AML-193 (cell line): ENCODE measurements at places on chromosomes 3 and 15.

DNA sequence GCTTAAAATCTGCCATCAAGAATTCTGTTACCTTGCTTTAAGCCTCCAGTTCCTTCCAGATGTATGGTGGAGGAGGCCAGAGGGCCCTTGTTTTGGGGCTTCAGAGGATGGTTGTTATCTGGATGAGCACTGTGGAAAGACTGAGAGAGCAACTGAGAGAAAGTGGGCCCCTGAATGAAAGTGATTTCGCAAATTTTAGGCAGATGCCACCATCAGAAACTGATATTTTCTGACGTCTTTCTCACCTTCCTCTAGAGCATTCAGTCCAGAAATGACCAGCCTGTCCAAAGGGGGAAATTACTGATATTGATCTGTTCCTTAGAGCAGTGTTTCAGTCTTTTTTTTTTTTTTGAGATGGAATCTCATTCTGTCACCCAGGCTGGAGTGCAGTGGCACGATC, 13.4 kb downstream of the B3GNT5 start:
- DNase-seq = no peak

DNA sequence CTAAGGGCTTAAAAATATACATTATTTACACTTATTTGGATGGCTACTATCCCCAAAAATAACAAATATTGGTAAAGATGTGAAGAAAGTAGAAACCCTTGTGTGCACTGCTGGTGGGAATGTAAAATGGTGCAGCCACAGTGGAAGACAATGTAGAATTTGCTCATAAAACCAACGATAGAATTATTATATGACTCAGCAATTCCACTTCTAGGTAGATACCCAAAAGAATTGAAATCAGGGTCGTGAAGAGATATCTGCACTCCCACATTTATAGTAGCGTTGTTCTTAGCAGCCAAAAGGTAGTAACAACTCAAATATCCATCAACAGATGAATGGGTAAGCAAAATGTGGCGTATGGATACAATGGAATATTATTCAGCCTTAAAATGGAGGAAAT, 181.6 kb upstream of the UBE3A start:
- DNase-seq = no peak

GRCh38 chr3:62178739-62179600, 194.4 kb downstream of the FEZF2 start:
- no peak for DNase-seq

GRCh38 chr15:27847775-27848710, 251.1 kb downstream of the OCA2 start:
- no peak for DNase-seq

- DNase-seq = no peak
These were observed 37.8 kb downstream of the CD47 start for GRCh38 chr3:108053067-108053466.

DNA sequence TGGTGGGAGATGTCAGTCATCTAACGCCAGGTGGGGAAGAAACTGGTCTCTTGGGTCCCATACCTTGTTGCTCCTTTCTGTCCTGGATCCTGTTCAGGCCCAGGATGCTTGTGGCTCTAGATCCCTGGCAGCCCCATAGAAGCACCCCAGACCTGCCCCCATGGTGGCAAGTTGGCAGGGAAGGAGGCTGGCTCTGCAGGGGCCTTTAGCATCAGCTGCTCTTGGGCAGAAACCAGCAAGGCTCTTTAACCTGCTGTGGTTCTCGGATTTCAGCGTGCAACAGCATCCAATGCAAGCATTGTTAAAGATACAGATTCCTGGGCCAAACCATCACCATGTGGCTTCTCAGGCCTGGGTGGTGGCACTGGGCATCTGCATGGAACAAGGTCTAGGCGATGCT, 75.8 kb downstream of the SNRK start:
- DNase-seq = no peak

DNA sequence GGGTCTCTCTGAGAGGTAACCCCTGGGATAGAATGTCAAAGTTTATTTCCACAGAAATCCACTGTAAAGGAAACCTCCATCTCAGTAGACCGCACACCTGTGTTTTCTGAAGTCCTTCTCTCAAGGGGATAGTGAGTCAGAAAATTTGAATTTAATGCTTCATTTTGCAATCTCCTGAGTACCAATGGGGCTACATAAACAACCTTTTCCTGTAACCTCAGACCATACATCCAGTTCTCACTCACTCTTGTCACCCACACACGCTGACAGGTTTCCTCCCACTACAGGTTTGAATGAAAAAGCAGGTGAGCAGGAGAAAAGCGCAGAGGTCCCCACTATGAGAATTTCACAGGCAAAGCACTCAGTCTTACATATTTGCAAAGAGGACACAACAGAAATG, 165.3 kb upstream of the MCTP2 start:
- no peak for DNase-seq

DNA sequence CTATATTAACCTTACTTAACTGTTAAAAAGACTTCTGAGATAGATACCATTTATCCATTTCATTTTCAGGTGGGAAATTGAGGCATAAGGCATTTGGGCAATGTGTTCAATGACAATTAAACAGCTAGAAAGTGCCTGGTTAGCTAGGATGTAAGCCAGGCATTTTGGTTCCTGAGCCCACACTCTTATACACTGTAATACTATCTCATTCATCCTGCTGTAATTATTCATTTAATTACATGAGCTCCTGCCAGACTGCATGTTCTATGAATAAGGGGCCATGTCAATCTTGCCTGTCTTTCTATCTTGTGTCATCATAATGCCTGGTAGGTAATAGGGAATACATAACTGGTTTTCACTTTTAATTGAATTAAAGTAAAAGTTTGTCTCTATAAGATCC, 74.0 kb downstream of the RBMS3 start:
- DNase-seq = no peak

DNA sequence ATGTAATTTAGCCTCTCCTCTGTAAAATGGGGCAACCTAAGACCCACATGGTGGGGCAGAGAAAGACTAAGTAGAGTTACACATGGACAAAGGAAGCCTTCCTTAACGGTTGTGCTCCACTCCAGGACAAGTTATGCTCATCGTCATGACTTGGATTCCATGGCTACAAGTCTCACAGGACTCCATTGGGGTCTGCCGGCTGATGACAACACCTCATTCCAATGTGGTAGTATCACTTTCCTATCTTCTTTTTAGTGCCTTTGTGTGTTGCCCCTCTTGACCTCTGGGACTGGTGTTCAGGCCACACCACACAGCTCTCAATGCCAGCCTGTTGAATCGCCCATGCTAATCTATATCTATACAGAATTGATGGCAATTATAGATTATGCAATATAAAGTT, 181.3 kb upstream of the WNT5A start:
- no peak for DNase-seq

DNA sequence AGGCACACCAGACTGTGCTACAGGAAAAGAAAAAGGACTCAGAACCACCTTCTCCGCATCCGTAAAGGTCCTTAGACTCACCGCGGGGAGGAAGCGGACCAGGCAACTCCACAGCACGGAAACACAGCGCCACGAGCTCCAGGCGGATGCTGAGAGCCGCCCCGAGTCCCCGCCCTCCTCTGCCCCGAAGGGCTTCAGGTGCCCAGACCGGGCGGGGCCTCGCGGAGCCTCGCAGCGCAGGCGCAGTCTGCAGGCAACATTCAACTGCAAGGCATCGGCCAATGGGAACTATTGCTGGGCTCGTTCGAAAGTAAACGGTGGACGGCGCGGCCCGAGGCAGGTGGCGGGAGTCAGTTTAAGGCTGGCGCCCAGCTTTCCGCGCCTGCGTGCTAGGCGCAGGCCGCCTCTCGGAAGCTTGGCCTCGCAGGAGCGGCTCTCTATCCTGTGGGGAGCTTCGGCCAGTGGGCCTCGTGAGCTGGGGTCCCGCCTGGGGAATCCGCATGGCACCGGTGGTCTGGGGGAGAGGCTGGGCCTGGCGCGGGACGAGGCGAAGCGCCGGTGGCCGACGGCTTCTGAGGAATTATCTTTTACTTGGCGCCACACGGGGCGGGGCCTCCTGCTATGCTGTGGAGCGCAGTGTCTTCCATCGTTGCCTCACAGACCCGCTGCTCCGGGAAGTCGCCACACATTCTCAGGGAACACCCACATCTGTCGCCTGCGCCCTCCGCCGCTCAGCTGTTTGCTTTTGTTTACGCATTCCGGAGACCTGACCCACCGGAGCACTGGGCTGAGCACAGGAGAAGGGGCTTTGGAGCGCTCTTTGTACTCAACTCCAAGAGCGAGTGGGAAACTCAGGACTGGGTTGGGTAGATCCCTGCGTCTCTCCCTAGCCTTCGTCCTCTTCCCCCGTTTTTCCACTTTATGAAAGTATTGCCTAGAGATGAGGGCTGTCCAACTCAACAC, at the start of gene TRIM59:
Gene TRIM59 (minus strand): TSS at position 151 of the 963 bp plus-strand sequence. CDS start 10,603 bp downstream, outside the sequence.
- DNase-seq = no peak

DNA sequence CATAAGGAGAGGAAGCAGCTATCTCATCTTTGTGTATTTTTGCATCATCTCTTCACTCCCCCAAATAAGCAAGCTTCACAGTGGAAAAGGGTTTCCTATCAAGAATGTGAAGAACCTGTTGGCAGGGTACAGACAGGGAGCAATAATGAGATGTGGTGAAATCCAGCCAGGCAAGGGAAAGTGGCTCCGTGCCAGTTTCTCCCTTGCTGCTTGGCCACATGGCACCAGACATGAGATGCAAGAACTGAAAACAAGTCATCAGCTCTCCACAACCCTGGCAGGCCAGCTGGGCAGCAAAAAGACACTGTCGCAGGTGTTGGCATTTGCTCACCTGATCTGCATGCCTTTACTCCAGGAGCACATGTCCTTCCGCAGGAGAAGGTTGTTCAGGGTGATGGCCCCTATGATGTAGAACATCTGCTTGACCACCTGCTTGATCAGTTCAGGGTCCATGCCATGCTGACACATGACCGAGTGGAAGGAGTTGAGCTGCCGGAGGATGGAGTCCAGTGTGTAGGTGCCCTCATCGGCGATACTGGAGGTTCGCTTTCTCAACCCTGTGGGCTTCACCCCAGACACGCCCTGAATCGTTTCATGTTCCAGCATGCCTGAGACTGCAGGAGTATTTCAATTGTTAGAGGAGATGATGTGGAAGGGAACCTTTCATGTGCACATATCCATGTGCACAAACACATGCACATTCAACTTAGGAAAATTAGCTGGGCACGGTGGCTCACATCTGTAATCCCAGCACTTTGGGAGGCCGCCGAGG, 23.3 kb upstream of the MYO5C start:
- no peak for DNase-seq

GRCh38 chr3:145368748-145369147, 792.2 kb downstream of the PLOD2 start:
- DNase-seq = no peak

GRCh38 chr3:14133188-14133800, 8.4 kb downstream of the TMEM43 start:
- DNase-seq = no peak

GRCh38 chr3:121566773-121567172, 976 bp upstream of the ARGFX start:
- DNase-seq = no peak

GRCh38 chr15:88491158-88491557, 23.6 kb downstream of the MRPS11 start:
- no peak for DNase-seq

DNA sequence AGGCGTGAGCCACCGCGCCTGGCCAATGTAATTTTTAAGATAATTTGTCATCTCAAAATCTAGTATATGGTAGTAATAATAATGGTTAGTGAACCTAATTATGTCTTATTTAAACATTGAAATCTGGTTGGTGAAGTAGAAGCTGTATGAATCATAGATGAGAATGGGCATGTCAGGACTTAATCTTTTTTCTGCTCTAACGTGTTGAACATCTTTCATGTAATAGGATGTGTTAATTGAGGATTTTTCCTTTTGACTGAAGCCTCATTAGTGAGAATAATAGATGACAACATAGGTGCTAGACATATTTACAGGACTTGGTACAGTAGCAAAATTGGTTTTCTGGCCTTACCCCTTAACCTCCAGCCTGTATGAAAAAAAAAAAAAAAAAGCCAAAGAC, 835.6 kb downstream of the IGSF11 start:
- DNase-seq = no peak

- no peak for DNase-seq
These were observed 460.0 kb upstream of the RARB start for GRCh38 chr3:24968036-24968435.

DNA sequence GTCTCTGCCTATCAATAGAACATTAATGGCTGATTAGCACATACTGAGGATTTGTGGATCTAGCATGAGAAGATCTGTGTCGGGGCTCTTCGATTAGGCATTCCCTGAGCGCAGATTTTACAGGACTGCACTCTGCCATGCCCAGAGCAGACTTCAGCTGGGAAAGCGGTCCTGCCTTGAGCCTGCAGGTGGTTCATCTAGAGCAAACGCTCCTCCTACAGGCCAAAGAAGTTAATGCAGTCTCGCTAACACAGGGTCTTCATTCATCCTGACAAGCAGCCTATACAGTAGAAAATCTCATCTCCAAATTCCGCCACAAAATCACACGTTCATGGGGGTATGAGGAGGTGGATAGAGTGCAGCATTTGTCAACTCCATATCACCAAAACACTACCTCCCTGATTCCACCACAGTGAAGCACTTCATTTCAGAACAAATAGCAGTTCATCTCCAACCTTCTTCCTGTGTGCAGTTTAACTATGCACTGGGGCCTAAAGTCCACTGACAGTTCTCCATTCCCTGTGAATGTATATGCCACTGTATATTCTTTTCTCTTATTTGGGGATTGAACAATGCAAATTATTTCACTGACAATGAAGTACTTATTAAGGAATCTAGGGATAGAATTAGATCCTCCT, 405.8 kb downstream of the IGSF11 start:
- DNase-seq = peak; percentile 36

- no peak for DNase-seq
These were observed 64.1 kb downstream of the CCDC33 start for GRCh38 chr15:74300057-74300795.

- DNase-seq = no peak
These were observed 47.0 kb downstream of the RPLP1 start for GRCh38 chr15:69499521-69500211.

GRCh38 chr3:180804916-180805315, 107.6 kb upstream of the FXR1 start:
- DNase-seq = no peak

- no peak for DNase-seq
These were observed 473.9 kb downstream of the MFSD1 start for GRCh38 chr3:159275741-159276140.

- DNase-seq = peak; percentile 36
These were observed 117.4 kb upstream of the LPP start for GRCh38 chr3:188036375-188037194.

DNA sequence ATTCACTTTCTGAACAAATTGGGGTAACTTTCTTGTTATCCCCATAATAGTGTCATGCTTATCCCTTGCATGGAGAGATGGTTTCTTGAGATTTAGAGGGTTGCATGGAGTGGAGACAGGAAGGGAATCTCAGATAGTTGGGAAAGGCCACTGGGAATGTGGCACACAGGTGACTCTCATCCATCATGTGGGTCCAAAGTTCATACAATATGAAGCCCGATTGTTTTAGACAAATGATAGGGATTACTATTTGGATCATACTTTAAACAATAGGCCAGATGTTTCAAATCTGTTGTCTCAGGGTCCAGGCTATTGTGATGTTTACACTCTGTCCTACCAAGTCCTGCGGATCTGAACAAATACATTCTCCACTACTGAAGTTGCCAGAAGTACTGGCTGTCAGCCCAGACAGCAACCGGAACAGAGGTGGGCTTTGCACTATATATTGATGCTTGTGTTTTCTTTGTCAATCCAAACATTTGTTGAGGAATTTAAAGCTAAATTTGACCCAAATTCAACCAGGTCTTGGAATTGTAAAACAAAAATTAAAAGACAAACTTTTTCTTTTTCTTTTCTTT, 39.2 kb upstream of the NMNAT3 start:
- DNase-seq = no peak

GRCh38 chr3:184144505-184144904, 9.3 kb downstream of the EIF2B5 start:
- no peak for DNase-seq

GRCh38 chr3:189690672-189691071, 59.5 kb downstream of the TP63 start:
- DNase-seq = no peak
